Right hindlimb (tissue), 1 donor: ENCODE measurements at places on chromosomes 6 and 20.

- no peak for DNase-seq
Measured at GRCh38 chr6:41938590-41939175, 2.9 kb downstream of the CCND3 start.

GRCh38 chr20:36106606-36107005 lies 47.9 kb upstream of the EPB41L1 start:
- no peak for DNase-seq

DNA sequence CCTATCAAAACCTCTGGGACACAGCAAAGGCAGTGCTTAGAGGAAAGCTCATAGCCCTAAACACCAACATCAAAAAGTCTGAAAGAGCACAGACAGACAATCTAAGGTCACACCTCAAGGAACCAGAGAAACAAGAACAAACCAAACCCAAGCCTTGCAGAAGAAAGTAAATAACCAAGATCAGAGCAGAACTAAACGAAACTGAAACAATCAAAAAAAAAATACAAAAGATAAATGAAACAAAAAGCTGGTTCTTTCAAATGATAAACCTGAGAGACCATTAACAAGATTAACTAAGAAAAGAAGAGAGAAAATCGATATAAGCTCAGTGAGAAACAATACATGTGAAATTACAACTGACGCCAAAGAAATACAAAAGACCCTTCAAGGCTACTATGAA lies 34.8 kb upstream of the RUNX2 start:
- no peak for DNase-seq

GRCh38 chr6:35507221-35507620 lies 5.5 kb downstream of the TULP1 start:
- DNase-seq: no peak

- DNase-seq: no peak
Measured at GRCh38 chr6:17881085-17881858, 106.2 kb downstream of the KIF13A start.

DNA sequence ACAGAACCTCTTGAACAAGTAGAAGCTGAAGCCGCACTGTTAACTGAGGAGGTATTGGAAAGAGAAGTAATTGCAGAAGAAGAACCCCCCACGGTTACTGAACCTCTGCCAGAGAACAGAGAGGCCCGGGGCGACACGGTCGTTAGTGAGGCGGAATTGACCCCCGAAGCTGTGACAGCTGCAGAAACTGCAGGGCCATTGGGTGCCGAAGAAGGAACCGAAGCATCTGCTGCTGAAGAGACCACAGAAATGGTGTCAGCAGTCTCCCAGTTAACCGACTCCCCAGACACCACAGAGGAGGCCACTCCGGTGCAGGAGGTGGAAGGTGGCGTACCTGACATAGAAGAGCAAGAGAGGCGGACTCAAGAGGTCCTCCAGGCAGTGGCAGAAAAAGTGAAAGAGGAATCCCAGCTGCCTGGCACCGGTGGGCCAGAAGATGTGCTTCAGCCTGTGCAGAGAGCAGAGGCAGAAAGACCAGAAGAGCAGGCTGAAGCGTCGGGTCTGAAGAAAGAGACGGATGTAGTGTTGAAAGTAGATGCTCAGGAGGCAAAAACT lies 40.1 kb downstream of the ZBTB2 start:
- no peak for DNase-seq
